ENCODE measurements at places on chromosomes 4 and X.

- no peak for DNase-seq
These were observed 89.5 kb downstream of the CLCN4 start for GRCh38 chrX:10246297-10246696.

DNA sequence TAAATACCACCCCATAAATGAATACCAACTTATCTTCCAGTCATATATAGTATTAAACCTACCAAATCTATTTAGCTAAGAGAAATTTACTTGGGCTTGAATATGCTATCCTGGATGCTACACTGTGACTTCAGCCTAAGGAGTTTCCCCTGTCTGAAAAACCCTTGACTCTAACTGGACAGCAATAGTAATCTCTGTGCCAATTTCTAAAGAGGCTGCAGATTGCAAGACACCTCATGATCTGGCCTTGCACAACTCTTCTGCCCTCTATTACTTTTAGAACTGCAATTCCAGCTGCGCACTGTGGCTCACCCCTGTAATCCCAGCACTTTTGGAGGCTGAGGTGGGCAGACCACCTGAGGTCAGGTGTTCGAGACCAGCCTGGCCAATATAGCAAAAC is 371.5 kb downstream of the KCNIP4 start:
- DNase-seq, result no peak

- DNase-seq, result no peak
These were observed 49.8 kb upstream of the TNIP3 start for GRCh38 chr4:121213940-121214339.

DNA sequence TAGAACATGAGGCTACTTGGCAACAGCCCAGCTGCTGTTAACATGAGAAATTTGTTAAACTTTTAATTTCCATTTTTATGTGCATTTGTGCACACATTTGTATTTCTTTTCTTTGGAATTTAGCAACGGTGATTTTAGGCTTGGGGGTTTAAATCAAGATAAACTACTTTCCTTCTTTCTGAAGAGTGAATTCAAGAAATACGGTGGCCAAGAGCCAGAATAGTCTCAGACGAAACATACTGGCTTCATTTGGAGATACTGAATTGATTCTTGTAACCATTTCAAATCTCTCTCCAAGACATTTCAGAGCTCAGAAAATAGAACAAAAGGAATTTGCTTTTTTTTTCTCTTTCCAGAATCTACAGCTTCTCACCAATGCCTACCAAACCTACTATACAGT is 134.1 kb upstream of the SCML1 start:
- no peak for DNase-seq

- no peak for DNase-seq
These were observed 707 bp downstream of the SLC9A6 start for GRCh38 chrX:135985973-135986310.

DNA sequence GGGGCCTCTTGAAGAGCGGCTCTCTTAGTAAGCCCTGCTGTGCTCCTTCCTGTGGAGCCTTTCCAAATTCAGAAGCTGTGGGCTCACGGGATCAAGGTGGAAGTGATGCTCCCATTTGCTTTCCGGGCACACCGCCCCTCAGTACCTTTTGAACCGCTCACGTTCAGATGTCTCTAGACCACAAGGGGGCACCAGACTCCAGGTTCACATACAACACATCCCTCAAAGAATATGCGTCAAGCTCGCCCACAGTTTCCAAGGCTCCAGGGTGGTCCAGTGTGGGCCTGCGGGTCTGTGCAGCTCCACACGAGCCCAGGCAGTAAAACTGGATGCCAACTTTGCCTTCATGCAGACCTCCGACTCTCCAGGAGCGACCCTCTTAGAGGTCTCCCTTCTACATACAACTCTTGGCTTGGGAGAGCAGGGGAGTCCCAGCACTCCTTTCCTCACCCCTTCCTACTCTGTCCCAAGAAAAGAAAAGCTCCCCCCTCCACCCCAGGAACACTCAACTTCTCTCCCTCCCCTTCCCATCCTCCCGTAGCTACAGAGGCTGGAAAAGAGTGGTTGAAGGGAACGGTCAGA is 11.0 kb downstream of the SUPT20HL1 start:
- no peak for DNase-seq

DNA sequence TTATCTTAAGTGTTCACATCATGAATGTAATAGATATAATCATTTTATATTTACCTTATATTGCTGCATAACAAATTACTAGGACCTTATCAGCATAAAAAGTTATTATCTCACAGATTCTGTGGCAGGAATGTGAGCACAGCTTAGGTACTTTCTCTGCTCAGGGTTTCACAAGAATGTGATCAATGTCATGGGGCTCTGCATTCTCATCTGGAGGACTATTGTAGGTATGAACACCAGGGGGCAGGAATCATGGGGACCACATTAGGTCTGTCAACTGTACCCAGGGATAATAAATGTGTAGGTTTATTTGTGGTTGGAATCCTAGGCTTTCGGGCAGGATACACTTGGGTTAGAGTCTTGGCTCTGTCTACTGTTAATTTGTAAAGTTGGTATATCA is 519.2 kb downstream of the ARAP2 start:
- no peak for DNase-seq

DNA sequence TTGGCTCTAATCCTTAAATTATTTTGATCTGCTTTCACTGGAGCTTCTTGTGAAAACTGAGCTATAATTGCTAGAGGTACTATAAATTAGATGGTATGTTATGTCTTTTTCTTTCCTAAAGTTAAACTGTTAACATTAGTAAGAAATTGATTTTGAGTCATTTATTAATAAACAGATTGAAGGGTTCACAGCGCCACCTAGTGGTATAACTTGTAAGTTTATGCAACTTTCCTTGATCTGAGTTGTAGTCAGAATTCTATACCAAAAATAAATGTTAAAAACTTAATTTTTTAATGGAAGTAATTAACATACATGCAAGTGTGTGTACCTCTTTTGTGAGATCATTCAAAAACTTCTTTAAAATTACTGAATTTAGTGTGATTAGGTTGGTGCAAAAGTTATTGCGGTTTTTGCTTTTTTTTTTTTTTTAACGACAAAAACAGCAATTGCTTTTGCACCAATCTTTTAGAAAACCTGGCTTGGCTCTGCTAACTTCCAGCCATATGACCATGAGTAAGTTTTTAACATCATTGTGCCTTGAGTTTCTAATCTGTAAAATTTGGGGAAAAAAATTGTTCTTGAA is 151.5 kb downstream of the CENPC start:
- DNase-seq, result no peak

GRCh38 chr4:151908734-151909497 is 148.1 kb upstream of the GATB start:
- no peak for DNase-seq

- no peak for DNase-seq
These were observed 9.6 kb upstream of the MRPL1 start for GRCh38 chr4:77852892-77853495.

- no peak for DNase-seq
These were observed 521.4 kb downstream of the PCDH7 start for GRCh38 chr4:31241504-31242106.

- no peak for DNase-seq
These were observed 512 bp upstream of the TMEM131L start for GRCh38 chr4:153465615-153466080.

DNA sequence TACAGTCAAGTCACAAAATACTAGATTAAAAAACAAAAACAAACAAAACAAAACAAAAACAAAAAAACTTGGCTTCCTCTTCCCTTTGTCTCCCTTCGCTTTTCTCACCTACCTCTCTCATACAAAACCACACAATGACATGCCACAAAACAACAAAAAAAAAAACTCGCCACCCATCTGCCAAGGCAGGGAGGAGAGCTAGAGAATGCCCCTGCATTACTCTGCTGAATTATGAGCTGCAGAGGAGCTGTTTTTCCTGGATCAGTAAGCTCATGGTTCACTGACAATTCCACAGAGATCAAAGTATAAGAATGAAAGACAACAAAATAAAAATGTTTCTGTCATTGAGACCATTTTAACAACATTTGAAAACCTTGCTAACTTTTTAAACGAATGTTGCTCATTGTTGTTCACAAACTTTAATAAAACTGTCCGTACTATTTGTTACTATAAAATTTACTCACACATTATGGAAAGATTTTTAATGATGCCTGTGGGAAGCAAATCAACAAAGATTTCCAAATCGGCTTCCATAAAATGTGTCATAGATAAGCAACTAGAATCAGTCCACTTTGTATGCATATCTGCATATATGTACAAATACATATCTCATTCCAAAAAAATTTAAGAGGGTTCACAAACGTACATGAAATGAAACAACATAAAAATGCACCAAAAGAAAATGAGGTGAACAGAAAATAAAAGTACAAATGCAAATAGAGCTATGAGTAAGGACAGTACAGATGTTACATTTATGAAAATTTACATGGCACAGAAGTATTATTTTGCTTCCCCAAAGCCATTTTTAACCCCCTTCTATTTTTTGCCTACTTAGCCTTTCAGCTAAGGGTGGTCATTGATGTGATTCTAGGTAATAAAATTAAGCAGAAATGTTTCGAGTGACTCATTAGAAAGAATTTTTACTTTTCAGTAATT is 252.4 kb upstream of the FAT4 start:
- DNase-seq, result no peak

GRCh38 chrX:82695066-82695465 is 813.0 kb upstream of the POU3F4 start:
- no peak for DNase-seq

DNA sequence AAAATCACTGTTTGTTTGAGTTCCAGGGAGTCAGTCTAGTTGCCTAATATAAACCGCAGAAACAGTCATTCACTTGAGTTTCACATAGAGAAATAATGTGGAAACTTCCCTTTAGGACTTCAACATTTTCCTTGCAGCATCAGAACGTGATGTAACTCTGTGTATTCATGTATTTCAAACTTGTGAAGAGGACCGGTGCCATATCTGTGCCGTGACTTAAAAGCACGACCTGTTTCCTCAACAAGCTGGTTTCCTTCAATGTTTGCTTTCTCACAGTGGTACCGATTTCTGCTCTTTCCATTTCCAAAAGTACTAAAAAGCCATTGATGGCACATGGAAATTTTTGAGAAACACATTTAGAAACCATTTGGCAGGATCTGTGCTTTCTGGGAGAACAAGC is 166.6 kb upstream of the RAPGEF2 start:
- DNase-seq, result no peak

DNA sequence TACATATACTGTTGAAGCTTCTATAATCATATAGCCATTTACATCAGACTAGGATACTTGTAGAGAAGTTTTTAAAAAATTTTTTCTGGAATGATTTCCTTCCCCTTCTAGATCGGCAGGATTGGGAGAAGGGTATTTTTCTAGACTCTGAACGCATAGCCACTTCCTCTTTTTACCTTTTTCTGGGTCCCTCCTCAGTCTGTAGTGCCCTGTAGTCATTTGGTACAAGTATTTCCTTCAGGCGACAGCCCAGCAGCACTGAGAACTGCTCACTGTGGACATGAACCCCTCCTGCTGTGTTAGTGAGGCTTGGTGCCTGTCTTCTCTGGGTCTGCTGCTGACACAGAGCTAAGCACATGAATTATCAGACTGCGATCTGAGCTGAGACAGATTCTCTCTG is 255.4 kb downstream of the ARHGAP10 start:
- no peak for DNase-seq

DNA sequence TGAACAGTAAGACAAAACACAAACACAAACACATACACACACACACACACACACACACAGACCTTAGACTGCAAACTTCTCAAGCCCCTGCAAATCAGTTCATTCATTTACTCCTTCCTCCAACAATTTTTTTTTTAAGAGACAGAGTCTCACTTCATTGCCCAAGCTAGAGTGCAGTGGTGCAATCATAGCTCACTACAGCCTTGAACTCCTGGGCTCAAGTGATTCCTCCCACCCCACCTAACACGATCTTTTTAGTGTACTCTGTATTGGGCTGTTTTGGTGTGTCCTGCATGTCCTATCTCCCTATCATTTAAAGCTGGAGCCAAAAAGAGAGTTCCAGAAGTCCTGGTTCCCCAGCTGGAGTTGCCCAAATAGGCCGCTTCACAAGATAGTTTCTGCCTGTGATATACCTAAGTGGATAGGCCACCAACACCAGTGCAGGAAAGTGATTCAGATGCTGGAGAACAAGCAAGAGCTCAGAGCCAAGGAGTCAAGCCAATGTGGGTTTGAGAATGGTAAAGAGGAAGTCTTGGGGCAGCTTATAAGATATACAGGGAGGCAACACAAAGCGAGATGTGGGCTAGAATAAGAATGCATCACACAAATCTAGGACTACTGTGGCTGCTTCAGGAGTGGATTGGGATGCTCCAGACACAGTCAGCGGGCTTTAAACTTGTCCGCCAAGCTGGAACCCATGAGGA is 85.4 kb upstream of the RAPGEF2 start:
- DNase-seq, result no peak

GRCh38 chr4:40536032-40536431 is 93.6 kb downstream of the RBM47 start:
- DNase-seq, result no peak

DNA sequence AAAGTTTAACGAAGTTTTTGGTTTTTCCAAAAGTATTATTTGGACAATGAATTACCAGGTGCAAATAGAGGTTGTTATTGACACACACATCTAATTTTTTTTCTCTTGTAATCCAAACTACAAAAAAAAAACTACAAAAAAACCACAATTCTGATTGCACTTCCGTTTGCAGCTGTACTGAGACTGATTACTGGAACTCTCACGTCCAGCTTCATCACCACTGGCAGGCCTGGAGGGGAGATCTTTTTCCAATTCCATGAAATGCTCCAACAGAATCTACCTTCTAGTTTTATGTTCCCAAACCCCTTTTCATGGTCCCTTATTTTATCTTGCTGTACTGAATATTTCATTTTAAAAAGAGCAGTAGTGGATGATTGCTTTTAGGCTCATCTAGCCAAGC is 1118.3 kb downstream of the C4orf33 start:
- DNase-seq, result no peak

DNA sequence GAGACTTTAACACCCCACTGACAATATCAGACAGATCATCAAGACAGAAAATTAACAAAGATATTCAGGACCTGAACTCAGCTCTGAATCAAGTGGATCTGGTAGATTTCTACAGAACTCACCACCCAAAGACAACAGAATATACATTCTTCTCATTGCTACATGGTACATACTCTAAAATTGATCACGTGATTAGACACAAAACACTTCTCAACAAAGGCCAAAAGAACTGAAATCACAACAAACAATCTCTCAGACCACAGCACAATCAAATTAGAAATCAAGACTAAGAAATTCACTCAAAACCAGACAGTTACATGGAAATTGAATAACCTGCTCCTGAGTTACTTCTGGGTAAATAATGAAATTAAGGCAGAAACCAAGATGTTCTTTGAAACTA is 49.6 kb downstream of the DACH2 start:
- no peak for DNase-seq

- no peak for DNase-seq
These were observed 70.5 kb upstream of the ESX1 start for GRCh38 chrX:104325213-104325585.

DNA sequence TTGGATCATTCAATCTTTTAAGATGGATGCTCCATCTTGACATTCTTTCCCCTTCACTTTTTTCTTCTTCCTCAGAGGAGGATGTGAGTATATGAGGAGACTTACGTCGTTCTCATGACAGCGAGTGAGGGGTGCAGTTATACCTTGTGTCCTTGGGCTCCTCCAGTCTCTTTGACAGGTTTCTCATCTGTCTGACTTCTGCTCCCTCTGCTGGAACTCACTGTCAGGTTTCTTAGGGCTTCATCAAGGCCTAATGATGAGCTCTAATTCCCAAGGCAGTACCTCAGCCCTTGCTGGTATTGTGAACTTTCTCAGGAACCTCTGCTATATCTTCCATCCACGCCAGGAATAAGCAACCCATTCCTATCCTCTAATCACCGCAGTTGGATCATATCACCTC is 237.8 kb upstream of the ADGRL3 start:
- no peak for DNase-seq
